Breast epithelium (tissue), 4 donors: ENCODE measurements at places on chromosomes 3 and 15. TPM values are rescaled to one million over a fixed set of nuclear protein-coding genes. Genes with fewer than 3 reads are reported as not detected.

DNA sequence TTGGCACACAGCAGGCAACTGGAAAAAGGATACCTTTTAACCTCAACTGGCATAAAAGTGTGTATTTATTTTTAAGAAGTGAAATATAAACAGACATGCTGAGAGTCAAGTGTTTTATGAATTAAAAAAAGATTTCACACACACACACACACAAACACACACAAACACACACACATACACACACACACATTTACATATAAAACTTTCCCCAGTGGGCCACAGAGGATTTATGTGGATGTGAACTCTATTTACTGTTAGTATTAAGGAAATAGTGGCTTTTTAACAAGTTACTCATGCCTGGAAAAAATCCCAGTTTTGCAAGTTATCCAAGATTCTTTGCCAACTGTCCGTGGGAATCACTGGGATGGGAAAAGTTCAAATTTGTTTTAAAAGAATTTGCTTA lies 725.9 kb upstream of the NR2F2 start:
- no peak for DNase-seq

- no peak for DNase-seq
Measured at GRCh38 chr15:57890351-57890750, 175.2 kb downstream of the ALDH1A2 start.

DNA sequence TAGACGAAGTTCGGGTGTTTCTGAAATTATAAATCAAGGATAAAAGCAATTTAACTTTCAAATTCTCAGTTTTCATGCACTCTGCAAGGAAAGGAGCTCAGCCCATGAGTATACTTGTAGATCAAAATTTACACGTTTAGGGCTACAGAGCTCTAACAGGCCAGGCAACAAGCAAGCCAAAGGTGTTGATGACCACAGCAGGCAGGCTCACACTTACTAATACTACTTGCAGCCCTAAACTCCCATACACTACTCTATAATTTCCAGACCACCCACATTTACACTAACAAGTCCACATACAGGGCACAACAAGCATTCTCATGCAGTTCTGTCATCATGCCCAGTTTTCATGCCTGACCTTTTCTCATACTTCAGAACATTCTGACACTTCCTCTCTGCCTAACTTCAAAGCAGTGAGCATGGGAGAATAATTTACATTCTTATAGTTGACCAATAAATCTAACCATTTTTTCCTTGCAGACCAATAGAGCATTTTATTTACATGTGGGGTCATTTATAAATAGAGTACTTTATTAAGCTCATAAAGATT lies 124.7 kb upstream of the FRMD4B start:
- DNase-seq: no peak

DNA sequence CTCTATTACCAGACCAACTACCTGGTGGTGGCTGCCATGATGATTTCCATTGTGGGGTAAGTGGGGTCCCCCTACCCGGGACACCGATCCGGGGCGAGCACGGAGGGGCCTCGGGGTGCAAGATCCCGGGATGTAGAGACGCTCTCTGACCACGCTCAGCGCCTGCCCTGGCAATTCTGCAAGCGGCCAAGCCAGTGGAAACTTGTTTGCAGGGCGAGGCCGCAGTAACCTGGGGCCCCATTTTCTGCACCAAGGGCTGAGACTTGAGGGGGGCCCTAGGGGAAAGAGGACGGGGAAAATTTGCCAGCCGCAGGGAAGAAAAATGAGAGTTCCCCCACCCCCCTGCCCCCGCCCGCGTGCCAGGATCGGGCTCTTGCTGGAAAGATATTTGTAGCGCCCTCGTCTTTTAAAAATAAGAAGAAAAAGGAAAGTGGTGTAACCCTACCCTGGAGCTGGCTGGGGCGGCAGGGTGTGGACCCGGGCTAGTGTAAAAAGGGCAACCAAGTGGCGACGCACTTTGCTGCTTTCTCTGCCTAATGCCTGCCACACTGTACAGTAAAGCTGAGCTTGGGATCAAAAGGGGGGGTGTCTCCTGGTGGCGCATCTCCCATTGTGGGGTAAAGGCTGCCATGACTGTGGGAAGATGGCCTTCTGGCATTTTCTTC lies 563 bp downstream of the ARL6IP5 start:
- no peak for DNase-seq

DNA sequence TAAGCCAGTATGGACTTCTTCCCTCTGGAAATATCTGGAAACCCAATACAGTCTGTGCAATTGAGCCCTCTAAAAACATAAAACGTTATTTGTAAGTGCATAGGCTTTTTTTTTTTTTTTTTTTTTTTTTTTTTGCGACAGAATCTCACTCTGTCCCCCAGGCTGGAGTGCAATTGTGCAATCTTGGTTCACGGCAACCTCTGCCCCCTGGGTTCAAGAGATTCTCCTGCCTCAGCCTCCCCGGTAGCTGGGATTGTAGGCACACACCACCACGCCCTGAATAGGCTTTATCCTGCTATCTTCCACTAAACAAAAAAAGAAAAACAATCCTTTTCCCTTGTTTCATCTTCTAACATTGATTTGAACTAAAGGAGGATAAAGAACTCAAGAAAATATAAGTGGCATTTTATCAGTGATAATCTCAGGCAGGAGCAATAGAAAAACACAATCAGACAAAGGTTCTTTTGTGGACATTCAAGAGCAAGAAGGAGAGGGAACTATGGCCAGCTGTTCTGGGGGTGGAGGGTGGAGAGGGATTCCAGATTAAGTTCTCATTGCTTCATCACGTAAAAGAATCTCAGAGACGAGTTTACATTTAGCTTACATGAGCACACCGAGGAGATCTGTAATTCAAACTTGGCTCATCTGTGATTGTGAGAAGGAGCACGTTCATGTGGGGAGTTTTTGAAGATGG lies 68.6 kb downstream of the ITGB5 start:
- DNase-seq: no peak

DNA sequence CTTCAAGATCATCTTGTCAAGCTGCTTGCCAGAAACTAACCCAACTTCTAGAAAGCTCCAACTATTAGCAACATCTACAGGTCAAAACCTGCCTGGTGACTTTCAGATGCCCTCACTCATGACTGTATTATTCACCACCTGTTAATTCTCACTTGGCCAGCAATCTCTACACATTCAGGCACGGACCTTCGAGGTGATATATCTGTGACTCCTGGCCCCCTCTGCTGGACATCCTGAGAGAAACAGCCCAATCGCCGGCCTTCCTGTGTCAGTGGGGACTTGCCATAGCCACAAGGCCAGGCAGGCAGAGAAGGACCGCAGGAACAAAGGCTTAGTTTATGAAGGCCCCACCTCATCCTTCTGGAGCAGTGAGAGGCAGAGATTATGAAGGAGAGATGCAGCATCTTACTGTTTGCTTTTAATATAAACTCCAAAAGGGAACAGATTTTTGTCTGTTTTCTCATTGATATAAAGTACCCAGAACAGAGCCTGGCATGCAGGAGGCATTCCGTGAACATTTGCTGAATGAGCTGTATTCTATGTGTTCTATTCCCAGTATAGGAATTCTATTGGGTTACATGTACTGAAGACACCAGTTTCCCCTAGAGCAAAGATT lies 24.4 kb upstream of the OCA2 start:
- DNase-seq: peak; percentile 72

DNA sequence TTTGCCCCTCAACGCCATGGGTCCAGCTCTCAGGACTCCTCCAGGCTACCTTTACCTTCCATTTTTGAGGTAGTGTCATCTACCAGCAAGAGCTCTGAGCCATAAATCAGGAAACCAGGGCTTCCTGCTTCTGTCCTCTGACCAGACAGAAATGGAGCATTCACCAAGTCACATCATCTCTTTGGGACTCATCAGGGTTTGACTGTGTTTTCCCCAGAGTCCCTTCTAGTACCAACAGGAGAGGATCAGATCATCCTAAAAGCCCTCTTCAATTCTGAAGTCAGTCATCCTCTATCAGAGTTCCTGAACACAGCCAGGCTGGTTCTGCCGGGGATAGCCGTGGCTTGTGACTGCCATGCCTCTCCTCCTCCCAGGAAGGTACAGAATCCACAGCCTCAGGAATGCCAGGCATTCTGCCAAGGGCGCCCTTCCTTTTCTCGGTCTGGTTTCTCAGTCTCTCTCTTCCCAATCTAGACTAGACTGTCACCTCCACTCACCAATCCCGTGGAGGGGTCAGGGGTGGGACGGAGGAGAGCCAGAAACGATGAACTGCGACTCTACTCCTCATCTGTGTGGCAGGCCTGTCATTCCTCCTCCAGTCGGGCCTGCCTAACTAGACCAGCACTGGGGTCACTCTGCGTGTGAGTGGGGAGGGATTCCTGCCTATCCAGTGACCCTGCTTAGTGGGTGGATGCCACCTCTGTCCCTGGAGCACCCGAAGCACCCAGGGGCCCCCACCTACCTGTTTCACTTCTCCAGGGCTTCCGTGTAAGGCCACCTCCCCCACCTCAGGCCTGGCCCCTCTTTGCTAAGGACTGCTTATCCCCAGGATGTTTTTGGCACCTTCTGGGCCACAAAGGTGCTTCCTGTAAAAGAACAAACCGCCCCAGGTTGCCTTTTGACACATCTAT lies 30.9 kb downstream of the CCNL1 start:
- peak; percentile 74 for DNase-seq

DNA sequence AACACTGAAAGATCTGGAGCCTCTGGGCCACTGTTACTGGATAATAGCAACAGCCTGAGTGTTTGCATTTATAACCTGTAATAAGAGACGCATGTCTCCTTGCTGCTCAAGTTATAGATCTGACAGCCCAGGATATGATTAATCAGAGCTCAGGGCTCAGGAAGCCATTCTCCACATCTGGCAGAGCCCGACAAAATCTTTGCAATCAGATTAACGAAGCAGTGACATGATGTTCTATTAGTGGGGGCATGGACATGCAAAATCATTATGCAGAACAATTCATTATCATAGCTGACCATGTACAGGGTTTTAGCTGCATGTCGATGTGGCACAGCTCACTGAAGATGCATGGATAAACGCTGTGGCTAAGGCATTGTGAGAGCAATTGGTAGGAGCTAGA lies 730.3 kb downstream of the ZNF385D start:
- no peak for DNase-seq

GRCh38 chr15:77815015-77815414 lies 182.3 kb upstream of the LINGO1 start:
- DNase-seq: no peak

- DNase-seq: no peak
Measured at GRCh38 chr3:152610622-152611021, 224.3 kb upstream of the P2RY1 start.

- no peak for DNase-seq
Measured at GRCh38 chr3:105516972-105517371, 150.3 kb downstream of the ALCAM start.

DNA sequence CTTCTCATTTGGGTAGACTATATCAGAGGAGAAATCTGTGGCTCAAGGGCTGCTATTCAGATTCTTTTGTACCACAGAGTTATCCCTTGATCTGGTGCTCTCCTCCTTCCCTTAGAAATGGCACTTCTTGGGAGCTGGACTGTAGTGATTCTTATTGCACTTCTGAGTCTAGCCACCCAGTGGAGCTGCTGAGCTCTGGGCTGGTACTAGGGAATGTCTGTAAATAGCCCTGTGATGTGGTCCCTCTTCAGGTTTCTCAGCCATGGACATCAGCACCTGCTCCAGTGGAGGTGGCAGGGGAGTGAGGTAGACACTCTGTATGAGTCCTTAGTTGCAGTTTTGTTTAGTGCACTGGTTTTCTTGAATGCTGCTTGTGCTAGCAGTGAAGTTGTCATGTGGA lies 1292.6 kb downstream of the SI start:
- no peak for DNase-seq

GRCh38 chr15:62099094-62099601 lies 32.4 kb downstream of the C2CD4A start:
- DNase-seq: no peak

DNA sequence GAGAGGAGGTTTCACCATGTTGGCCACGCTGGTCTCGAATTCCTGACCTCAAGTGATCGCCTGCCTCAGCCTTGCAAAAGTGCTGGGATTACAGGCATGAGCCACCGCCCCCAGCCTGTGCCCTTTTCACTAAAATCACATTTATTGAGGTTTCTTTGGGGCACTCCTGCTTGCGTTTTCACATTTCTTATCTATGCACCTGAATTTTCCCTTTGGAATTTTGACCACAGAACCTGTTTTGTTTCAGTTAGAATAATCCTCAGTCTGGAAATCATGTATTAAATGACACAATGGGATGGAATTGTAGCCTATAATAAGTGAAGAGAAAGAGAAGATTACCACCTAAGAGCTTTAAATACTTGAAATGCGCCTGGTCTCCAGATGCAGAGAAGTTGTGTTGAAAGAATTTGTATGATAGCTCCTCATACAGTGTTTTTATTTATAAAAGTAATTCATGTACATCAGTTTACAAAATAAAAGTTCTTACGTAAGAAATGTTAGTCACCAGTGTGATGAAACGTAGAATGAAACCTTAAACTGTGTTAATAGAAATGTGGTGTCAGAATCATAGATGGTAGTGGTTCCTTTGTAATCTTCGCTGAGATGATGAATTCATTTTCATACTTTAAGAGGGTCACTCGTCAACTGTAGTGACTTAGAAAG lies 107.0 kb downstream of the TCF12 start:
- DNase-seq: no peak

- DNase-seq: no peak
Measured at GRCh38 chr3:127104586-127104985, 88.3 kb upstream of the PRR23E start.

GRCh38 chr3:126021224-126021623 lies 52.2 kb downstream of the ROPN1B start:
- DNase-seq: no peak

GRCh38 chr3:172383306-172383796 lies 64.9 kb downstream of the GHSR start:
- no peak for DNase-seq

GRCh38 chr3:126472277-126473006 lies 3.2 kb downstream of the ZXDC start:
- peak; percentile 67 for DNase-seq

GRCh38 chr15:67613211-67613610 lies 70.7 kb downstream of the MAP2K5 start:
- no peak for DNase-seq

- no peak for DNase-seq
Measured at GRCh38 chr15:44598892-44599291, 61.9 kb downstream of the EIF3J start.

GRCh38 chr15:96243701-96244100 lies 86.8 kb upstream of the NR2F2 start:
- no peak for DNase-seq

The SNURF gene
- total RNA-seq: 15.7 TPM

The CSTA gene
- 9.1 TPM for total RNA-seq

The SLC6A20 gene
- total RNA-seq: 0.33 TPM

The SYNPR gene
- not detected for total RNA-seq

The SNAPC5 gene
- total RNA-seq: 26.9 TPM

The GOLGA6C gene
- not detected for total RNA-seq

The CCR2 gene
- 1.3 TPM for total RNA-seq

The PEAK1 gene
- 55.2 TPM for total RNA-seq

The PRR20G gene
- total RNA-seq: not detected

The LHFPL4 gene
- total RNA-seq: not detected

The AGBL1 gene
- not detected for total RNA-seq

The KCNAB1 gene
- total RNA-seq: 3.9 TPM

The PLSCR1 gene
- total RNA-seq: 81.8 TPM

The GOLGA6D gene
- total RNA-seq: 0.16 TPM

The THAP10 gene
- total RNA-seq: 1.8 TPM

The AADACL2 gene
- total RNA-seq: 0.16 TPM

The SOX14 gene
- total RNA-seq: not detected

The LMCD1 gene
- 53.0 TPM for total RNA-seq
